ENCODE measurements at places on chromosomes 4 and X.

DNA sequence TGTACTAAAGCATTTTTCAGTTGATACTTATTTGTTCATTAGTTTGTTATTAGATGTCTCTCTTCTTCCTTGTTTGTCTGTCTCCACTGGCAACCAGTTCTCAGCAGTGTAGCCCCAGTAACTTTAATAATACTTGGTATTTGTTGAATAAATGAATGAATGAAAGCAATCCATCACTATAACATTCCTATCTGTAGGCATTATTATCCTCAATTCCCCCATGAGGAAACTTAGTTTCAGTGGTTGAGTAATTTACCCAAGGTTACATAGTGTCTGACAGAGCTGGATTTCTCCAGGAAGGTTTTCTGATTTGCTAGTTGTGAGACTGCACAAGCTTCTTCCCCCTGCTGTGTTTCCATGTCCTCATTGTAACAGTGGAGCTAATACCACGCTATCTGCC, 27.8 kb upstream of the MAOB start:
- no peak for DNase-seq

DNA sequence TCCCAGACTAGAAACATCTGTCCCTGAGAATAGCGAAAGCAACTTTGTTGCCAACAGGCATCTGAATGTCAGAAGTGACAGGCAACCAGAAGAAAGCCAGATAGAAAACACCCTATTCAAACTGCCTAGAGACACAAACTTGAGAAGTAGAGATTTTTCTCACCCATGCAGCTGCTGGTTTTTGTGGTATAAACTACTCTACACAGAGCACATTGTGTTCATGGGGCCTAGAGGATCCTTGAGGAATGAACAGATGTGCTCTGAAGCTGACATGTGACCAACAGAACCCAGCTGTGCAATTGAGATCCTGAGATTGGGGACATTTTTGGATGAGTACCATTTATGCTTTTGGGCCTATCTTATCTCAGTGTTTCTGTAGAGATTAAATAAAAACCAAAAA, 63.6 kb upstream of the NRK start:
- no peak for DNase-seq

DNA sequence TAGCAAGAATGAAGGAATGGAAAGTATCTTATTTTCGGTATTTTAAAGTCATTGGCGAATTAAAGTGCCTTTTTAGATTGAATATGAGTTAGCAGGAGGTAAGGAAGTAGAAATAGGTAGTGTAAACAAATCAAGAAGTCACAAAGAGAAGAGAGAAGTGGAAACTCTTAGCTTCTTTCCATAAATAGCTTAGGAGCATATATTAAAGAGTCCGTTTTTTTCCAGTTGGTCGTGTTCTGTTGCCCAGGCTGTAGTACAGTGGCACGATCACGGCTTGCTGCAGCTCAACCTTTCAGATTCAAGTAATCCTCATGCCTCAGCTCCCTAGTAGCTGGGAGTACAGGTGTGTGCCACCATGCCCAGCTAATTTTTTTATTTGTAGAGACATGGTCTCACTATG, 56.4 kb downstream of the UBE2K start:
- no peak for DNase-seq

DNA sequence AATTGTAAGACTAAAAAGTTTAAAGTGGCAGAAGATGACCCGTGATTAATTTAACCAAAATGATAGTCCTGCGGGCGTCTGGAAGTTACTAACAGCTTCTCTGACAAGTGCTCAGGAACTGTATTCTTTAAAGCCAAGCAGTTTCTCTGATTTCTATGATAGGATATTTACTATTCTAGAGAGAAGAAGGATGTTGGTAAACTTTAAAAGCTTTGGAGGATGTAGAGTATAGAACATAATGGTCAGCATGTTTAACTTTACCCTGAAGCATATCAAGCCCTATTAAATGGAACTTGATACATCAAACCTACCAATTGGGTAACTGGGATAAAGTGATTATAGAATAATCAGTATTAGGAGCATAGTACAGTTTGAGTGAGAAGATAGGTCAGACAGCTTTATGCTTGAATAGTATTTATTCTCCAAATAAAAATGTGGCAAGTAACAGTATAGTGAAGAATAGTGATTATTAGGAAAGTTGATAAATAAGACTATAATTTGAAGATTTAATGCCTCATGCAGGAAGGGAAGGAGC, 1.8 kb downstream of the STIM2 start:
- DNase-seq: no peak

- no peak for DNase-seq
These were observed 51.2 kb downstream of the INTS12 start for GRCh38 chr4:105657117-105657765.

DNA sequence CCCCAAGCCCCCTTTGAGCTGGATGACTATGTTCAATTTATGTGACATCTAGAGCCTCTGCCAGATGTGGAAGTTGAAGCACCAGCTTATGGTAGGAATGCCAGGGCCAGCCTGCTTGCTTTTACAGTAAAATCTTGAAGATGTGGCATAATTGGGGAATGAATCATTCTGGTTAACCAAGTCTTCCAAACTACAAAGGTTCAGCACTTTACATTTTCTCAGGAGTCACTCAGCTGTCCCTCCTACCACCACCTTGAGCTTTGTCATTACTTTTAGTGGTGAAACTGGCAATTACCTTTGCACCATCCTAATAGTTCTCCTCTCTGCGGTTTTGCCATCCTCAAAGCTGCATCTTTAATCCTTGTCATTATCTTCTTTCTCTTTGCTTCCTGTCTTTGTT, 172.2 kb downstream of the HS6ST2 start:
- no peak for DNase-seq

GRCh38 chrX:33001107-33001506, 210.2 kb downstream of the DMD start:
- no peak for DNase-seq

DNA sequence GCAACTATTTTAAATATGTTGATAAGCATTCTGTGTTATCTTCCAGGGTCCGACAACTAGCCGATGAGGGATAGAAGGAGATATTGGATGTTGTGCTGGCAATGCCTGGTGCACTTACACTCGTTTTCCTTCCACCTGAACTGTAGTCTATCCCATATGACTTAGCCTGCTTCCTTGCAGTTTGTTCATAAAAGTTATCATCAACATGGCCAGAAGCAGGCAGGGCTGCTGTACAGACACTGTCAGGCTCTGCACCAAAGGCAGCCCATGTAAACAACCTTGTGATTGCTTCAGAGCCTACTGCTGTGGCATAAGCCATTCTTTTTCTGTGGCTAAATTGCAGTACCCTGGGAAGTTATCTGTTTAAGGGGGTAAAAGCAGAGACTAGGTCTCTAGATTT, 1.6 kb downstream of the MAPK10 start:
- no peak for DNase-seq

DNA sequence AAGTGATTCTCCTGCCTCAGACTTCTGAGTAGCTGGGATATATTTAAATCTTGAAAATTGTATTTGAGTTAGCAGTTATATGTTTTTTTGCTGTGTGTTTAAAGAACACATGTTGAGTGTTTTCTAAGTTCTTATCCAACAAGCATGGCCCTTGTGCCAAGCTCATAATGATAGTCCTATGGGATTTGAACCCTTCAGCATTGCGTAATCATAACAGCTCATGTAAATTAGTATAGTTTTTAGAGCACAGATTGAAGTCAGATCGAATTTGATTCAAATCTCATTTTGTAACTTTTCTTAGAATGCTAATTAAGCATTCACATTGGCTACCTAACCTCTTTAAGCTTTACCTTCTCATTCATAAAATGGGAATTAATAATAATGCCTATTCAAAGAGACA, 12.2 kb downstream of the FAM149A start:
- no peak for DNase-seq

GRCh38 chr4:3302786-3303564, 10.2 kb downstream of the RGS12 start:
- DNase-seq: no peak
